ENCODE measurements at places on chromosomes 12 and 14.
A peak's percentile ranks its signal among the peaks of the same experiment; 100 is the strongest.

DNA sequence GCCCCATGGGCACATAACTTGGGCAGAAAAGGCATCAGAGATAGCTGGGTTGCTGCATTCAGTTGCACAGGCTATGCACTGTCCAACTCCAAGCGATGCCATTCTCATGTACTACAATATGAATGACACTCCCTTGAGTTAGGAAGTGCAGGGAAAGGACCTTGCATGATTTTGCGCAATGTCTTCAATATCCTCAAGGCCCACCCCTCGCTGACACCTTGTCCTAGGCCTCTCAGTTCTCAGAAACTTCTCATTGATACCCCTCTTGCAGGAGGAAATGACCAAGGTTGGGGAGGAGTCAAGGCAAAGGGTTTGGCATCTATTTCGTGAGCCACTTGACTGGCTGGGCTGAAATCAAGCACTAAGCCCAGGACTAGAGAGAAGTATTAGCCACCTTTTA is 70.4 kb downstream of the ARL6IP4 start:
- DNase-seq, result no peak

DNA sequence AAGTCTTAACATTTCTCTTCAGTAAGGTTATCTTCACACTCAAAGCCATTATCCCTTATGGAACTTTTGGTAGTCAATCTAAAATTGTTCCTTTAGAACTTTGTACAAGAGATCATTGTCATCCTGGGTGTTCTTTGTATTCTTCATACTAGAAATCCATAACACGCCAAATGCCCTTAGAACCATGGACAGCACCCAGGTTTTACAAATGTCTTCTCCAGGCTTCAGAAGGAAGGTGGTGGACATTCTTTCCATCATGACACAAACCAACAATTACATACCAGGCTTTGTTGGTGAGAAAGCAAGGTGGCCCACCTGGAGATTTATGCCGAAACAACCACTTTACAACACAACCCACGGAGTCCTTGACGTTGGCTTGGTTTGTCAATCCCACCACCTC is 365.6 kb upstream of the TBX3 start:
- peak; percentile 6 for DNase-seq

- DNase-seq, result peak; percentile 5
Observed at GRCh38 chr12:13362260-13362841, 165.8 kb downstream of the EMP1 start.

DNA sequence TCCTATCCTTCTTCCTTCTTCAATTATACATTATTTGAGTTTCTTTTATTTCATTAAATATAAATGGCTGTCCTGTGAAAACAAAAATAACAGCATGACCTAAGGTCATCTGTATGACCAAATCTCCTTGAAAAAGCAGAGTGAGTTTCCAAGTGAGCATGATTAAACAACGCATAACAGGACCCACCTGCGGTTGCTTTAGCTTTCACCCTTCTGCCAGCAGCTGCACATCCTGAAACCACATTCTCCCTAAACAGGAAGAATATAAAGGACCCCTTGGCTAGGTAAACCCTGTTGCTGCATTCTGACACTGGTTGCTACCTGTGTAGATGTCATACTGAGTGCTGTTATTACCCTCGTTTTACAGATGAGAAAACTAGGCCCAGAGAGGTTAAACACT is 42.8 kb upstream of the CPM start:
- DNase-seq, result no peak

DNA sequence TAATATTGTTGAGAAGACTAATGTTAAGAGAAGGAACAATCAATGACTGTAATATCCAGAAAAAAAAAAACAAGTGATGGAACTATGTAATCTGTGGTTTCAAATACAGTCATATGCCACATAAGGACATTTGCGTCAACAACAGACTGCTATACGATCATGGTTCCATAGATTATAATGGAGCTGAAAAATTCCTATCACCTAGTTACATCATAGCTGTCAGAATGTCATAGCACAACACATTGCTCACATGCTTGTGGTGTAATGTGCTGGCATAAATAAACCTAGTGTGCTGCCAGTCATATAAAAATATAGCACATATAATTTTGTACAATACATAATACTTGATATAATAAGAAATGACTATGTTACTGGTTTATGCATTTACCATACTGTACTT is 653.5 kb downstream of the TRHDE start:
- no peak for DNase-seq

GRCh38 chr14:74922752-74923401 is at the start of gene RPS6KL1:
TSS of gene RPS6KL1 (minus strand) at chr14:74923260. CDS start at chr14:74921541, 1,719 bp downstream.
- DNase-seq, result peak; percentile 68

GRCh38 chr12:4383304-4383865 is 3.9 kb upstream of the FGF23 start:
- no peak for DNase-seq

DNA sequence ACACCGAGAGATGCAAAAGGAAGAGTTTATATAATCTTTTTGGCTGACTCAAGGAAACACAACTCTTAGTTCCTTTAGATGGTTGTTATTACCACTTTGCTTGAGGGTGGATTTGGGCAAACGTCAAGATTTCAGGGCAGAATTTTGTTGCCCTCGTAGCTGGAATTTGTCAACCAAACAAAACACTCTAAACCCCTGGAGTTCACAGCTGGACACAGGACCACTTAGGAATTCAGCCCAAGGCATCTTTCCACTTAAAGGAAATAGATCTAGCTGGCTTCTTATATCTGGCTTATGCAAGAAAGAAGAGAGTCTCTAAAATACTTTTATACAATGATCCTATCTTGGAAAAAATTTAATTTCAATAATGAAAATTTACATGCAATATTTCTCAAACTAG is 237.8 kb upstream of the LRIG3 start:
- DNase-seq, result no peak

- DNase-seq, result no peak
Observed at GRCh38 chr12:69345742-69346141, 2.4 kb upstream of the LYZ start.

GRCh38 chr14:32382704-32383103 is 53.6 kb downstream of the AKAP6 start:
- DNase-seq, result no peak

DNA sequence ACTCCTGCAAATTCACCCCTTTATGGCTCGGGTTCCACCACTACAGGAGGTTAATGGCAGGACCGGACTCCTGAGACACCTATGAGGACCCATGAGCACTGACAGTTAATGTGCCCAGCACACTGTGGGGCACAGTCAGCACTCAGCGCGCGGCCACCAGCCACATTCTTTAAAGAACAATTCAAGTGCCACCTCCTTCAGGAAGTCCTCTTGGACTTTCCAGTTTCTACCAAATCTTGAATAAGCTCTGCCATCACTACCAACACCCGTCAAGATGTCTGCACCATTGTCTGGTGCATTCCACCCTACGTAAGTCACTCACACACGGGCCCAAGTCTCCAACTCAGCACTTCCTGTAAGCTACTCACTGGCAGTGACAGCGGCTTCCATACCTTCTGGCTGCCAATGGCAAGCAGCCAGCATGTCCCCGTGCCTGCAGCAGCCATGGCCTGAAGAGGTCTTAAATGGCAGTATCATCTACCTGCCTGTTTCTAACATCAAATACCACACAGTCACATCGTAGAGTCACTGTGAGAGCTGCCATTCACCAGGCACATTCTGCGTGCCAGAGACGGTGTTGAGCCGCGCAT is 48.5 kb downstream of the CDC42BPB start:
- DNase-seq, result peak; percentile 72

DNA sequence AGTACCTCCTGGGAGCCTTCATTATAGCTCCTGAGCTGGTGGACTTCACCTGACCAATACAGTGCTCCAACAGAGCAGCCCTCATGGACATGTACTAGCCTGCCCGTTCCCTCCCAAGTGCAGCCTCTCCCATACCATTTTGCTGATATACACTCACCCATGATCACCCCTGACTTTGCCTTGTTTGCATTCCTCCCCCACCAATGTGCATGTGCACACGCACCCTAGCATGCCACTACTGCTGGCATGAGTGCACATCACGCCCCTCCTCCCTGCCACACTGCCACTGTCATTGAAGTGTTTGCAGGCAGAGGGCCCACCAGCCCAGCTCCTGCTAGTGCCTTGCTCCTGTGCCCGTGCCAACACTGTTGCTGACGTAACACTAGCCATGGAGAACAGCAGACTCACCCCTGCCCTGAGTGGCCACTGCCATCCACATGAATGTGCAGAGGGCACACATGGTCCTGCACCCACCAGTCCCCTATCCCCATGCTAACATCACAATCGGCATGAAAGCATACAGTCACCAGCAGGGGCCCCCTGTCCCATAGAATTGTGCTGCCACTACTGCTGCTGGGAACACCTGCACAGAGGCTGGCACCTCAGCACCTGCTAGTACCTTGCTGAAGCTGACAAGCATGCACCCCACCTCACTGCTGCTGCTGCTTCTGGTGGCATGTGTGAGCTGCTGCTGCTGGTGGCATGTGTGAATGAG is 110.3 kb downstream of the SINHCAF start:
- DNase-seq, result no peak

DNA sequence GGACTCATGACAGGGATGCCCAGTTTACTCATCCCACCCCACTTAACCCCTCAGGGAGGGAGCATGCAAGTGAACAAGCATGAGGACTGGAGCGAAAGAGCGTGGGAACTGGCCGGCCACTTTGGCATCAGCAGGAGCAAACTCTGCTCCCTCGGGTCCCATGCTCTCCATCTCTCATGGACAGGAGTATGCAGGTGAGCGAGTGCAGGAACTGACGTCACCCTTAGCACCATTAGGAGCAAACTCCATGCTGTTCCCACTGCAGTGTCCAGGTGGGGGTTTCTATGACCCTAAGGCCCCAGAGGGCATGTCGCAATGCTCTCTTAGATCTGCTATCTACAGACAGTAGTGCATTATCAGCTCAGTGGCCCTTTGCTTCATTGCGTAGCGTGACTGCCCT is 821.8 kb upstream of the LRFN5 start:
- DNase-seq, result no peak

DNA sequence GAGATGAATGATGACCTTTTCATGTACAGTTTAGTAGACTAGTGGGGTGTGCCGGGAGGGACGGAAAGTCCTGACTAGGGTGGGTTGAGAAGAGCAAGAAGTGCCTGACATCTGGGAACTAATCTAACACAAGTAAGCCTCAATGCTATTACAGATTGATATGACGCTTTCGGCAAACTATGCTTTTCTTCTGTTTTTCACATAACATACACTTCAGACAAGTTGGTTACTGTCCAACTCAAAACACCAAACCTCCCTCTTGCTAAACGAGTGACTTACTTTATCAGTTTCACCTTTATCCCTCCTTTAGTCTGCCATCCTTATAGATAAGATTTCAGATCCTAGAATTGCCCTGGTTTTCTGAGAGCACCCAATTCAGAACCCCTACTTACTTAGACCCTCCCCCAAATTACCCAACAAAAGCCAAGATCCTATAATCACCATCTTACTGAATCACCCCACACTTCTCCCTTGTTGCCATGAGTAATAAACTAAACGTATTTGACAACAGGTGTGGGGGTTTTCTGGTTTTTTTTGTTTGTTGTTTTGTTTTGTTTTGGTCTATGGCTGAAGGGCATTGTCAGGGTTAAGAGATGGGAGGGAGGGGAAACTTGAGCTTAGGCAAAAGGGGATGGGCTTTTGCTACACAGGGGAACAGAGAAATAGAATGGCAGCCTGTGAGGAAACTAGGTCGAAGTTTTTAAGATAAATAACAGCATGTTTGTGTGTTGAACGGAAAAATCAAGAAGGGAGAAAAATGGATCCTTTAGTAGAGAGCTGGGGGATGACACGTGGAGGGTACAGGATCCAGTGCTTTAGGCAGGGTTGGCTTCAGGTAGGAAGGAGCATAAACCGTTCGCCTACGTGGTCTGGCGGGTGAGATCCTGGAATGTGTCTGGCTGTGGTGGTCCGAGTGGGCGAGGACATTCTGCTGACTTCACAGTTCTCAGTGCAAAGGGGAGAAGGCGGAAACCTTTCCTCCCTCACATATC is 6.1 kb upstream of the PSMA3 start:
- DNase-seq, result no peak

- DNase-seq, result no peak
Observed at GRCh38 chr14:68797121-68797670, 4.3 kb upstream of the ZFP36L1 start.

DNA sequence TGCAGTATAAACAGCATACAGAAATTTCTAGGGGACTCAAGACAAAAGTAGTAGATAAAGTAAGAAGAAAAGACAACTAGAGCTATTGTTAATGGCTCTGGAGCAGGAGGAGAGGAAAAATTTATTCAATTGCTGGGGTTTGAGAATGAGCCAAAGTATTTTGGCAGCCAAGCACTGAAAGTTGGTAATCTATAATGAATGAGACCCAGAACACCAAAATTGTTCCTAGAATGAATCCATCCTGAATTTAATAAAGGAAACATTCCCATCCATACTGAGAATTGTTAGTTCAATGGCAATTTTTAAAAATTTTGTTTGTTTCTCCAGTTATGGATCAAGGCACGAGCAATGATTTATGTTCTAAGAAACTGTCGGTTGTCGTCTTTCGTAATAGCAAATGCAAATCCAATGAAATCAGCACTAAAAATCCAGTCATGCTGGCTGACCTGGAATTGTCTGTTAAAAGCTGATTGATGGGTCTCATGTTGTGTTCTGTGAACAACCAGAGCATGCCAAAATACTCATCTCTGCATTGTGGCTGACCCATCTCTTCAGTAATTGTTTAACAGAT is 170.9 kb upstream of the LMNTD1 start:
- no peak for DNase-seq

Data from IMR-90 (cell line).